Camera-type eye (tissue), 1 donor: ENCODE measurements at places on chromosomes 1 and 21. TPM values are rescaled to one million over a fixed set of nuclear protein-coding genes. Genes with fewer than 3 reads are reported as not detected.

Gene HMGCL
- 31.6 TPM for total RNA-seq

Gene KRTAP19-1
- not detected for total RNA-seq

Gene LCE2A
- not detected for total RNA-seq

Gene SYNC
- 15.3 TPM for total RNA-seq
